ENCODE measurements at places on chromosomes 4 and X.

- DNase-seq: no peak
Observed at GRCh38 chr4:181967401-181967800, 275.8 kb upstream of the TENM3 start.

- no peak for DNase-seq
Observed at GRCh38 chrX:153933748-153934147, 1.1 kb downstream of the NAA10 start.

- no peak for DNase-seq
Observed at GRCh38 chrX:24203072-24203808, 53.7 kb downstream of the ZFX start.

DNA sequence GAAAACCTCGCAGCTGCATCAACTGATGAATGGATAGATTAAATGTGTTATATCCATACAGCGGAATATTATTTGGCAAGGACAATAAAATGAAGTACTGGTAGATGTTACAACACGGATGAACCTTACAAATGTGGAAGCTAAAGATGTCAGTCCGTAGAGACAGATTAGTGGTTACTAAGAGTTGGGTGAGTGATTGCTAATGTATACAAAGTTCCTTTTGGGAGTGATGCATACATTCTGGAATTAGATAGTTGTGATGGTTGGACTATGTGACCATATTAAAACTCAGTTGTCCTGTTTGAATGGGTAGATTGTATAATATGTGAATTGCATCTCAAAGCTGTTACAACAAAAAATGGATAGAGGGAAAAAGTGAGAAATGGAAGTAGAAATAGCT is 2.8 kb downstream of the FIP1L1 start:
- no peak for DNase-seq

DNA sequence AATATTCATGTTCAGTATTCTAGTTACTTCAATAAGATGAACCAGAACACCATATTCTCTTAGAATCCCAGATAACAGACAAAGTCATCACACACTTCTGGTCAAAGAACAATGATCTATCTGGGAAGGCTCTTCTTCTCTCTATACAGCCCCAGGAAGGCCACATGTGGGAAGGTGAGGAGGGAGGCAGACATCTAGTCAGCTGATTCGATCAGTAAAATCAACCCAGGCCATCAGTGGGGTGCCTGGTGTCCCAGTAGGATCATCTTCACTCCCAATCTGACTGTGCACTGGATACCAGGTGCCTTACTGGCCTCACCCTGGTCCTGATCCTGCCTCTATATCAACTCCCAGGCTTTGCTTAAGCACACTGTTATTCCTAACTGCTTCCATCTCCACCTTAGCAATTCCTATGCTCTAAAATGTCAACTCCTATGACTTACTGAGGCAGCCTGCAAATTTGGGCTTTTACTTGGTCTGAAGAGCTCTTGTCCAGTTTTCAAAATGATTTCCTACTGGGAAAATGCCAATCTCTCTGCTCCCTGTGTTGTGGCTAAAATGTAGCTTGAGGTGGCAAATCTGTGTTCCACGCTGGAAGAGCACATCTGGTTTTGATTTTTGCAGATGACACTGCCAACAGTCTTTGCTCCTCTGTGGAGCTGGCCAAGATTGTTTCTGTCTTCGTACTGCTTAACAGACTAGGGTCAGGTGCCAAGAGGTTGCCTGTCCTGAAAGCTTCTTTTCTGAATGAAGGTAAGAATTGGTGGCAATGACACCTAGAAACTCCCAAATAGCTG is 128.7 kb downstream of the MGST2 start:
- DNase-seq: peak; percentile 32

GRCh38 chr4:31234901-31235300 is 514.7 kb downstream of the PCDH7 start:
- DNase-seq: no peak

- DNase-seq: no peak
Observed at GRCh38 chr4:87153078-87153870, 67.1 kb downstream of the KLHL8 start.

DNA sequence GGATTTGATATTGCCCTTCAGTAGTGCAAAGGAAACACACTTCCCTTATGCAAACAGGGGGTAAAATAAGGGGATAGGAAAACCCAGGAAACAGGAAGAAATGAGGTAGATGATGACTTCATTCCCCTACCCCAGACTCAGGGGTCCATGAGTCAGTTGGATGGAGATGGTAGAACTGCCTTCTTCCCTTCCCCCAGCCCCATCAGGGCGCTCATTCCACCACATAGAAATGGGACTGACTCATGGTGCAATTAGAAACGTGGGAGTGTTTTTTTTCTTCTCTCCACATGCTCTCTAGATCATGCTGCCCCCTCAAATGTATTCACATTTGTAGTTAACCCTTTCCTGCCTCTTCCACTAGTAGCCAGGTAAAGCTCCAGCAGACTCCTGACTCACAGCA is 23.1 kb upstream of the ARMCX2 start:
- no peak for DNase-seq

GRCh38 chr4:41297832-41298231 is 41.1 kb downstream of the UCHL1 start:
- no peak for DNase-seq

DNA sequence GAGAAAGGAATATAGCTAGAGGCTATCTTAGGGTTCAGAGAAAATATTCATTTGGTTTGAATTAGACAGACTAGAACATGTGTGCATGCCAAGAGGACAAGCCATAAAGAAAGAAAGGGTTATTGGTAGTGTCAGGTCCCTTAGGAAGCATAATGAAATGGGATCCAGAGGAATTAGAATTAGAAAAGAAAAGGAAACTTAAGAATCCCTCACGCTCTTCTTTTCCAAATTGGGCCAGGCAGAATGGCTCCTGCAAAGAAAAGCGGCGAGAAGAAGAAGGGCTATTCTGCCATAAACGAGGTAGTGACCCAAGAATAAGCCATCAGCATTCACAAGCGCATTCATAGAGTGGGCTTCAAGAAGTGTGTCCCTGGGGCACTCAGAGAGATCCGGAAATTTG is 4.9 kb upstream of the ABCG2 start:
- DNase-seq: no peak

GRCh38 chr4:146283758-146284651 is 69.7 kb downstream of the REELD1 start:
- DNase-seq: no peak

- DNase-seq: no peak
Observed at GRCh38 chr4:114758066-114758465, 159.5 kb downstream of the UGT8 start.

GRCh38 chrX:16278927-16279326 is 111.6 kb downstream of the MAGEB17 start:
- no peak for DNase-seq

DNA sequence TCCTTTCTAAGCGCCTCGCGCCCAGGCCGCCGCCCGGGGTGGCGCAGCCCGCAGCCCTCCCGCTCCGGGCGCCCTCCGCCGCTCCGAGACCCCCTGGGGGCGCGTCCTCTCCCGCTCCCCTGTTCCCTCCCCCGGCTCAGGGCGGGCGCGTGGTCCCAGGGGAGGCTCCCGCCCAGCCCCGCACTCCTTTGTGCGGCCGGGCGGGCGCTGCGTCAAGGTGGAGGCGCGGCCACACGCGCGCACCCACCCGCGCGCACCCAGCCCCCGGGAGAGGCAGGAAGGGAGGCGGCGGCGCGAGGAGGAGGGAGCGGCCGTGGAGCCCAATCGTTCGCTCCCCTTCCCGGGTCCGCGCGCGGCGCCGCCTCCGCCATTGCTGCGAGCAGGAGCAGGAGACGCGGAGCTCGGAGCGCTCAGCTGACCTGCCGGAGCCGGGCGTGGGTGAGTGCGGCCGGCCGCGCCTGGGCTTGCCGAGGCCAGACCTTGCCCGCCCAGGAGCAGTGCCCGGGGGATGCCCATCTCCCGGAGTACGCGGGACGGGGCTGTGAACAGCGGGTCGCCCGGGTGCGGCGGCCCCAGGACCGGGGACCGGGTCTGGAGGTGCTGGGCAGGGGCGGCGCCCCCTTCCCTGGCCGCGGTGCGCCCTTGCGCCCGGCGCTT is at the start of gene NSG1:
TSS of gene NSG1 (plus strand) at position 367 of the 657 bp plus-strand sequence. CDS start 528 bp downstream, outside the sequence.
- DNase-seq: no peak

GRCh38 chr4:74109116-74109869 is 10.3 kb upstream of the CXCL2 start:
- peak; percentile 94 for DNase-seq

- DNase-seq: peak; percentile 93
Observed at GRCh38 chrX:45710081-45710801, 509.6 kb upstream of the DIPK2B start.

All from AG09309 (cell line).